ENCODE measurements at places on chromosomes 2 and 18.

- DNase-seq, result no peak
Measured at GRCh38 chr2:173254659-173255058, 100.0 kb upstream of the CDCA7 start.

- DNase-seq, result no peak
Measured at GRCh38 chr2:11537951-11538350, 4.1 kb downstream of the GREB1 start.

- no peak for DNase-seq
Measured at GRCh38 chr2:146004462-146004861, 1484.5 kb upstream of the ZEB2 start.

- no peak for DNase-seq
Measured at GRCh38 chr2:7456762-7457161, 539.5 kb downstream of the RNF144A start.

- no peak for DNase-seq
Measured at GRCh38 chr2:38815936-38816335, 37.9 kb downstream of the GEMIN6 start.

DNA sequence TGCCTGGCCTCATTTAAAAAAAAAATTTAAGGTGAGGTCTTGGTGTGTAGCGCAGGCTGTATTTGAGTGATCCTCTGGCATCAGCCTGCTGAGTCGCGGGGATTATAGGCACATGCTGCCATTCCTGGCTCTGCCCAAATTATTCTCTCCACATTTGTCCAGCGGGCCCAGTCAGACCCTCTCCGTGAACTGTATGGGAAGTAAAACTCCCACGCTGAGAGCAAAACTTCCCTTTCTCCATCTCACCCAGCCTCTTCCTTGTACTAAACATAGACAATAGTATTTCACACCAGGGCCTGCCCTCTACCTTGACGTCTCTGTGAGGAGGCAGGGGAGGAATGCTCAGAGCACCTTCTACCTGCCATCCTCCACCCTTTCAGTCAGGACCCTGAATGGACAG, 37.0 kb downstream of the EIF4E2 start:
- no peak for DNase-seq

- DNase-seq, result no peak
Measured at GRCh38 chr2:109254174-109254904, 125.3 kb downstream of the SH3RF3 start.

- no peak for DNase-seq
Measured at GRCh38 chr2:19256121-19256601, 102.3 kb downstream of the OSR1 start.

Measured in activated CD8-positive, alpha-beta memory T cell treated with anti-CD3 and anti-CD28 coated beads for 1 hour (primary cell).